ENCODE measurements at places on chromosomes 7 and 10. TPM values are rescaled to one million over a fixed set of nuclear protein-coding genes. Genes with fewer than 3 reads are reported as not detected.

DNA sequence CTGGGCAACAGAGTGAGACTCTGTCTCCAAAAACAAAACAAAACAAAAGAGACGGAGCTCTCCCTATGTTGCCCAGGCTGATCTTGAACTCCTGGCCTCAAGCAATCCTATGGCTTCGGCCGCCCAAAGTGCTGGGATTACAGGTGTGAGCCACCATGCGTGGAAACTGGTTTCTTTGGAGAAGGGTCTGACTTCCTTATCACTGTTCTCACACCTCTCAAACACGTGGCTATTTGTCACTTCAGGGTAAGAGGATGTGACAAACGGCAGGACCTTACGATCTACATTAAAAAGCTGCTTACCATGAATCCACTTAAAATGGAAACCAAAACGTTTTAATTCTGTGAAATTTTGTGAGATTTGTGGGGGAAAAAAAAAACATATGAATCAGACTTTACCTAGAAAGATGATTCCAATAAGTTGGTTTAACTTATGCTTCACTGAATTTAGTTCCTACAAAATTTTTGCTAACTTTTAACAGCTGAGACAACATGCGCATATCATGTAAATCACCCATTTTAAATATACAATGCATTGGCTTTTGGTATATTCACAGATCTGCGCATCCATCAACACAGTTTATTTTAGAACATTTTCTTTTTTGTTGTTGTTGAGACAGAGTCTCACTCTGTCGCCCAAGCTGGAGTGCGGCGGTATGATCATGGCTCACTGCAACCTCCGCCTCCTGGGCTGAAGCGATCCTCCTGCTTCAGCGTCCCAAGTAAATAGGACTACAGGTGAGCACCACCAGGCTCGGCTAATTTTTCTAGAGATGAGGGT is 18.7 kb upstream of the FOXK1 start:
- H3K36me3 ChIP-seq, result peaks cover 15% of the 10 kb centered on the region
- H3K4me3 ChIP-seq, result no peak overlapping the region
- DNase-seq, result no peak
- H3K27me3 ChIP-seq, result no peaks in the 10 kb centered on the region
- H3K27ac ChIP-seq, result no peak overlapping the region
- peaks cover 20% of the 10 kb centered on the region for H3K4me1 ChIP-seq

DNA sequence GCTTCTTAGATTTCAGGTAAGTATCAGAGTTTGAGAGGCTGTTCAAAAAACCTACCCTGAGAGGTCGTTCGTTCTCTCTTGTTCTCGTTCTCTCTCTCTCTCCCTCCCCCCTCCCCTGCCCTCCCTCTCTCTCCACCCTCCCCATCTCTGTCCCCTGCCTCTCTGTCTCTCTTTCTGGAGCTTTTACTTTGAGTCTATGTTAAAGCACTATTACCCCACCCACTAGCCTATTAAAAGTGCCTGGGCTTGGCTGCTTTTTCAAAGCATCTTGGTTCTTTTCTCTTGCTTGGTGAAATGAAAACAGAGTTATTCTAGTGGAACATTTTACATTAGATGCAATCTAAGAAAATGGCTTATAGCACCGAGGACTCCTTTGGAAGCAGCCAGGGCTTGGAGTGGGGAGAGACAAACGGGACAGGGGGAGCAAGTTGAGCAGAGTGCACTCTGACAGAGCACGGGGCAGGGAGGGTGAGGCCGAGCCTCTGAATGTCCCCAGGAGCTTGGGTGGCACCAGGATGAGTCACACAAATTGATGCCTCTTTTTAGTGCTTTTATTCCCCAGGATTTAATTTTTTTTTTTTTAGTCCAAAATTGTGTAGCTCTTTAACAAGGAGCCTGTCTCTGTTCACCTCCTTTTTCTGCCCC is 134.3 kb downstream of the CFAP58 start:
- no peak for DNase-seq
- no peak overlapping the region for H3K27ac ChIP-seq
- peaks cover 26% of the 10 kb centered on the region for H3K27me3 ChIP-seq
- H3K4me1 ChIP-seq, result no peaks in the 10 kb centered on the region

GRCh38 chr7:50543776-50544442 is 21.3 kb downstream of the DDC start:
- peaks cover 5% of the 10 kb centered on the region for H3K27me3 ChIP-seq
- DNase-seq, result no peak
- no peaks in the 10 kb centered on the region for H3K36me3 ChIP-seq
- no peak overlapping the region for H3K4me3 ChIP-seq

DNA sequence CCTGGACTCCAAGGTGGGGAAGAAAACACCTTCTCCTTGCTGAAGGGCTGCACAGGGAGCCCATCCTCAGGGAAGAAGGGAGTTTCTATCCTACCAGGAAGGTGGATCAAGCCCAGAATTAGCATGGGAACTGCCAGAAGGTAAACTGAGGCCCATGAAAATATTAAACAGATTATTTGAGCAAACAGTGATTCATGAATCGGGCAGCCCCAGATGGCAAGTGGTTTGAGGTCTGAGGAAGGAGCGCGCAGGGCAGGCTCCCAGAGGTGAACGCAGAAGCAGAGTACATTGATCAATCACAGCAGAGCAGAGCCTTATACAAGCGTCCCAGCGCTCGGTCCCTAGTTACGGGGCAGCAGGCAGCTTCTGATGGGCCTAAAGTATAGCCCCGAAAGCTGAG is 35.8 kb upstream of the PROSER2 start:
- no peaks in the 10 kb centered on the region for H3K36me3 ChIP-seq
- no peak for DNase-seq
- no peak overlapping the region for H3K27ac ChIP-seq
- no peak overlapping the region for H3K4me3 ChIP-seq
- peaks cover 4% of the 10 kb centered on the region for H3K4me1 ChIP-seq

DNA sequence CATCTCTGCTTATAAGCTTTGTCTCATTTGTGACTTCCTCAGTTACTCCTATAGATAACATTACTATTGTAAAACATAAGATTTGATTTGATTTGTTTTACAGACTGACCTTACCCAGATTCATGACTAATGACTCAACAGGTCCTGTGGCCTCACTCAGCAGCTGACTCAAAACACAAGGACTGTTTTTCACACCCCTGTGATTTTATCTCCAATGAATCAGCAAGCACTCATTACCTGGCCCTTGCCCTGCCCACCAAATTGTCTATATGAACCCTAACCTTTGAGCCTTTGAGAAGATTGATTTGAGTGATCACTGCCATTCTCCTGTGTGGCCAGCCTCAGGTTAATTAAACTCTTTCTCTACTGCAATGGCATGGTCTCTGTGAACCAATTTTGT is 1064.6 kb upstream of the LRRTM3 start:
- no peak for DNase-seq
- H3K4me1 ChIP-seq, result no peaks in the 10 kb centered on the region
- H3K4me3 ChIP-seq, result no peak overlapping the region
- no peaks in the 10 kb centered on the region for H3K27me3 ChIP-seq
- no peak overlapping the region for H3K27ac ChIP-seq

GRCh38 chr7:6226194-6226799 is 46.1 kb downstream of the CYTH3 start:
- no peak overlapping the region for H3K27ac ChIP-seq
- no peak for DNase-seq
- H3K4me1 ChIP-seq, result peaks cover 9% of the 10 kb centered on the region
- H3K36me3 ChIP-seq, result no peaks in the 10 kb centered on the region

DNA sequence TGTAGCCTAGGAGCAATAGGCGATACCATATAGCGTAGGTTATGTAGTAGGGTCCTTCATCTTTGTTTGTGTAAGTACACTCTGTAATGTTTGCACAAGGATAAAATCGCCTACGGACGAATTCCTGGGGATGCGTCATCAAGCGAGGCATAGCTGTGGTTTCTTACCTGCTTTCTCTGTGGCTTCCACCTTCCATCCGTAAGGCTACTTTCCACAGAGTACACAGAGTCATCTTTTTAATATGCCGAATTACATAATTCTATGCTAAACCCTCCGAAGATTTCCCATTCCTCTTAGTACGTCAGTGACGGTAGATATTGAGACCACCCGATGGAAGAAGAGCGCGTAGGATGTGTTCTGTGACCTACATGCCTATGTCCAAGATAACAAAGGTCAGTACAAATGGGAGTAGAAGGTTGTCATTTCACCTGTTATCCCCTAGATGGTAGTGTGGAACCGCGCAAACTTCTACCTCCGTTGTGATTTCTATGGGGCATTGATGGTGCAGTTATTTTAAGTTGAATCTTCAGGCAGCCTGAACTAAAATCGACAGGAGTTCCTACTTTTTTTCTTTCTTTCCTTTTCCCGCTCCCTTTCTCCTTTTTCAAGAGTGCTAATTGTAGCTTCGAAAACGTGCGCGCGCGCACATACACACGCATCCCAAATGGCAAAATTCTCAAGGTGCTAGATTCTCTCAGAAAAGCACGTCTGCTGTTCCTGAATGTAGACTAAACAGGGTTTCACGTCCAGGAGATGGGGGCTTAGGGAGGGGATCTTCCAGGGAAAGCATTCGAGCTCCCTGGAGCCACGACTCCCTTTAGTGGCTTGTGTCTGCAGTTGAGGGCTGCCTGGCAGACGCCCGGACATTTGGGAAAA is 111.7 kb upstream of the MBL2 start:
- no peak overlapping the region for H3K4me3 ChIP-seq
- no peak overlapping the region for H3K27ac ChIP-seq
- no peaks in the 10 kb centered on the region for H3K27me3 ChIP-seq
- no peaks in the 10 kb centered on the region for H3K36me3 ChIP-seq
- no peaks in the 10 kb centered on the region for H3K4me1 ChIP-seq
- no peak for DNase-seq

DNA sequence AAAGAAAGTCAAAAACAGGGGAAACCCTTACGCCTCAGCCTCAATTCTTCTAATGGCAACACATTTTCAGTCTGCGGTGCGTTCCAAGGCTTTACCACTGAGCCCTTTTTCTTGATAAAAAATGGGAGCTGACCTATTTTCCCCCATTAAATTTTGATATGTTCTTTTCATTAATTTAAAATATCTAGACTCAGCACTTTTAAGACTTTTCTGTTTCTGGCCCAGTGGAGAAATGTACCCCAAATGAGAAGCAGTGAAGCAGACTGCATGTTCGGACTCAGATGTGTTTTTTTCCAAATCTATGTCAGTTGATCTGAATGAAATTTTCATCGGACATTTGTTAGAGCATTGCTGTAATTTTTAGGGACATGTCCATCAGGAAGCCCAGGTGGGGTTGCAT is 126.2 kb downstream of the SEC23IP start:
- H3K4me1 ChIP-seq, result no peaks in the 10 kb centered on the region
- H3K27me3 ChIP-seq, result peaks cover 15% of the 10 kb centered on the region
- no peak for DNase-seq
- no peak overlapping the region for H3K4me3 ChIP-seq

GRCh38 chr10:10644008-10644646 is 373.5 kb upstream of the CELF2 start:
- no peak overlapping the region for H3K4me3 ChIP-seq
- no peaks in the 10 kb centered on the region for H3K4me1 ChIP-seq
- H3K36me3 ChIP-seq, result no peaks in the 10 kb centered on the region
- no peak overlapping the region for H3K27ac ChIP-seq
- no peaks in the 10 kb centered on the region for H3K27me3 ChIP-seq
- no peak for DNase-seq

GRCh38 chr7:16803881-16804673 is 722 bp downstream of the AGR2 start:
- H3K4me3 ChIP-seq, result no peak overlapping the region
- H3K27ac ChIP-seq, result no peak overlapping the region
- no peaks in the 10 kb centered on the region for H3K36me3 ChIP-seq
- H3K4me1 ChIP-seq, result no peaks in the 10 kb centered on the region

GRCh38 chr7:20595971-20596370 is 19.5 kb upstream of the ABCB5 start:
- no peaks in the 10 kb centered on the region for H3K36me3 ChIP-seq
- no peaks in the 10 kb centered on the region for H3K4me1 ChIP-seq
- no peak overlapping the region for H3K27ac ChIP-seq
- no peaks in the 10 kb centered on the region for H3K27me3 ChIP-seq
- no peak overlapping the region for H3K4me3 ChIP-seq

- H3K4me1 ChIP-seq, result peaks cover 50% of the 10 kb centered on the region
- no peak for DNase-seq
- H3K27ac ChIP-seq, result no peak overlapping the region
- H3K27me3 ChIP-seq, result no peaks in the 10 kb centered on the region
These were observed 107.4 kb downstream of the UBE2H start for GRCh38 chr7:129845178-129845971.

DNA sequence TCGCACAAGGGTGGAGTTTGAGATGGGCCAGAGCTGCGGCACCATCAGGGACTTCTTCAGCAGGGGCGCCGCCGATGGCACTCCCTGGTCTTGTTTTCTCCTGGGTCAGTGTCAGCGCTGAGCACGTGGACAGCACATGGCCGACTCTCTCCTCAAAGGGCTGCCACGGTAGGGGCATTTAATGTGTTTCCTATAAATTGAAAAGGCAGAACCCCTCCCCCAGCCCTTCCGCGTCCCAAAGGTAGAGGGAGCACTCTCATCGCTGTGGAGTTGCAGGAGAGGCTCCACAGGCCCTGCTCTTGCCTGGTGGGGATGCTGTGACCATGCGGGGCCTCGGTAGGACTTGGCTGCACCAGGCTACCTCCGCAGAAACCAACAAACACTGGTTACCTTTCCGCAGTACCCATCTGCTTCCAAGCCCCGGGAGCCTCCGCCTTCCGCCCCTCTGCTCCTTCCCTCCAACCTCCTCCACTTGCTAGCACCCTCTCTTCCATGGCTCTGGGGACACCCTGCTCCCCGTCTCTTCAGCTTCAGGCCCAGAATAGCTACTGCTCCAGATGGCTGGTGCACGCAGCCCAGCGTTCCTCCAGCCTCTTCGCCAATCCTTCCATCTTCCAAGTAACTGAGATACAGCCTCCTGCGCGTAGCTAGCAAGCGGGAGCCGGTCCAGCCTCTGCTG is 166.3 kb upstream of the ADCY1 start:
- no peak for DNase-seq
- H3K27ac ChIP-seq, result no peak overlapping the region
- H3K36me3 ChIP-seq, result peaks cover 4% of the 10 kb centered on the region

GRCh38 chr10:58267713-58268453 is at the start of gene IPMK:
IPMK (minus strand) TSS chr10:58267894; CDS start chr10:58267611, 283 bp downstream.
- H3K36me3 ChIP-seq, result peaks cover 8% of the 10 kb centered on the region
- H3K27ac ChIP-seq, result peak within 1 kb of the TSS; percentile 92
- peaks cover 35% of the 10 kb centered on the region for H3K4me1 ChIP-seq

GRCh38 chr7:92253251-92253650 is 7.5 kb downstream of the ANKIB1 start:
- peaks cover 13% of the 10 kb centered on the region for H3K4me1 ChIP-seq
- peaks cover 28% of the 10 kb centered on the region for H3K36me3 ChIP-seq
- H3K27me3 ChIP-seq, result no peaks in the 10 kb centered on the region
- no peak for DNase-seq
- H3K4me3 ChIP-seq, result no peak overlapping the region

GRCh38 chr10:116836083-116836482 is 13.2 kb upstream of the ENO4 start:
- no peak for DNase-seq
- no peak overlapping the region for H3K27ac ChIP-seq
- H3K4me3 ChIP-seq, result no peak overlapping the region
- H3K36me3 ChIP-seq, result no peaks in the 10 kb centered on the region
- H3K4me1 ChIP-seq, result no peaks in the 10 kb centered on the region

The AGR2 gene
- not detected for total RNA-seq

The CPN1 gene
- total RNA-seq, result not detected

The CACNB2 gene
- total RNA-seq, result not detected

The CRHR2 gene
- not detected for total RNA-seq

The PRF1 gene
- 381 TPM for total RNA-seq

The ASB10 gene
- not detected for total RNA-seq

The RELN gene
- not detected for total RNA-seq

The HMX3 gene
- not detected for total RNA-seq

The RADIL gene
- total RNA-seq, result 0.12 TPM

The PRSS37 gene
- not detected for total RNA-seq

The CCDC201 gene
- not detected for total RNA-seq

The OR6V1 gene
- total RNA-seq, result not detected

The SPRN gene
- not detected for total RNA-seq

The NKX1-2 gene
- not detected for total RNA-seq

All from activated CD8-positive, alpha-beta memory T cell treated with anti-CD3 and anti-CD28 coated beads, Interleukin-2, amount 10 ng/mL, durations not matched to agents 7 days and 5 days (primary cell).